Activated T-helper 1 cell treated with anti-CD3 and anti-CD28 coated beads, Interleukin-2, amount 50 U/mL, for 16 hours (primary cell): ENCODE measurements at places on chromosomes 7 and 10.

DNA sequence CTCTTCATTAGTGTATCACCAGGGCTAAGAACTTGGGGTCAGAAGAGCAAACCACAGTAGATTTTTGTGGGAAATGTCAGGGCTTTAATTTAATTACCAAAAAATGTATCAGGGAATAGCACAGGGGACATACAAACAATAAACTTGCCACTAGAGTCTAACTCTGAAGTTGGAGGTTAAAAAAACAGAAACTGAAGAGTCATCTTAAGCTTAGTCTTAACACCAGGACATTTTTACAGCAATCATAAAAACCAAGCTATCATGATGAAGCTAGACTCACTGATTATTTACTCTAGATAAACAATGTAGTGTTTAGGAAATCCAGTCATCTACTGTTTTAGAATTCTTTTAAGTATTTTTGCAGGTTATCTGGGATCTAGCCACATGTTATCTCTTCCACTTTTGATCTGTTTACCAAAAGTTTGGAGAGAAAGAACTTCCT lies 48.4 kb upstream of the GLI3 start:
- no peak for DNase-seq

DNA sequence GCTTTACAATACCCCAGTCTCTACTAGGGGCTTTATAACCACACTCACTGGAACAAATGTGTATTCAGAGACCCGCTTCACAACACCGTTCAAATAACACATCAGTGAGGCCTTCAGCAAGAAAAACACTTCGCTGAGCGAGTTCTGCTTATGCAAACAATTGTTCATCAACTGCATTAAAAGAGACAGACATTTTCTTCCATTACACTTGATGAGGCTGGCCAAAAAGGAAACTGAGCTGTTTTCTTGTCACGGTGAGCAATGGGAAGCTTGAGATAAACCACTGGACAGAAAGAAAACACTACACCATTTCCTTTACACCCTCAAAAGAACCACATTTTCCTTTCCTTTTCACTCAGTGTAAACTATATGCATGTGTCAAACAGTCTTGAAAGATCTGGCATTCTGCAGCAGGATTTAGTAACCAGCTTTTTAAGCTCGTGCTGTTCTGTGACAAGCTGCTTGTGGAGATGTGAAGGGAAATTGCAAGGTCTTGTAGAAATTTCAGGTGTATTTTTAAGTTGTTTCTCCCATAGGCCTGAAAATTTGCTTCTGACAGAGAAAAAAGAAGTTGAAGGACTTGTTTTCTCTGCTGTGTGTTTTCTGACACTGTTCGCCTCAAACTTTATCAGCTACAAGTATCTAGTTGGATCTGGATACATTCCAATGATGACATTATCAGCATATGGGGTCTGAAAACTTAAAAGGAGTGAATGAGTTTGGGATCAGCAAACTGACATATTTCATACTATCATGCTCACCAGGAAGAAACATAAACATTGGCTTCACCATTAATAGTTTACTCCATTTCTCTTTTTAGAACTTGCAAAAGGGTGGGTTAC lies 693.1 kb downstream of the PARD3 start:
- no peak for DNase-seq

DNA sequence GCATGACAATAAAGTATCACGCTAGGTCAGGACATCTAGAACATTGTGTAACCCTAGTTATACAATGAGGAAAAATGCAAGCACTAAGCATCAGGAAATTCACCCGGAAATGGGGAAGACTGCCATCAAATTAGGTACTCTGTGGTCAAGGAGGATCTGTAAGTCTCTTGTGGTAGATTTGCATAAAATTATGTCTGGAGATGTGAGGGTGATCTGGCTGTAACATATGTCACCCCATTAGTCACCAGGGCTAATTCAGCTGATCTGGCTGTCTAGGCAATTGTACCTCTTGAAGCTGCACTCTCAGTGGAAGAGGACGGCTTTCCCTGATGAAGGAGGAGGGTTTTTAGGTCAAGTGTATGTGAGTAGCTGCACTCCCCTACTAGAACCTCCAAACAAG lies 14.8 kb downstream of the AKR1D1 start:
- no peak for DNase-seq

DNA sequence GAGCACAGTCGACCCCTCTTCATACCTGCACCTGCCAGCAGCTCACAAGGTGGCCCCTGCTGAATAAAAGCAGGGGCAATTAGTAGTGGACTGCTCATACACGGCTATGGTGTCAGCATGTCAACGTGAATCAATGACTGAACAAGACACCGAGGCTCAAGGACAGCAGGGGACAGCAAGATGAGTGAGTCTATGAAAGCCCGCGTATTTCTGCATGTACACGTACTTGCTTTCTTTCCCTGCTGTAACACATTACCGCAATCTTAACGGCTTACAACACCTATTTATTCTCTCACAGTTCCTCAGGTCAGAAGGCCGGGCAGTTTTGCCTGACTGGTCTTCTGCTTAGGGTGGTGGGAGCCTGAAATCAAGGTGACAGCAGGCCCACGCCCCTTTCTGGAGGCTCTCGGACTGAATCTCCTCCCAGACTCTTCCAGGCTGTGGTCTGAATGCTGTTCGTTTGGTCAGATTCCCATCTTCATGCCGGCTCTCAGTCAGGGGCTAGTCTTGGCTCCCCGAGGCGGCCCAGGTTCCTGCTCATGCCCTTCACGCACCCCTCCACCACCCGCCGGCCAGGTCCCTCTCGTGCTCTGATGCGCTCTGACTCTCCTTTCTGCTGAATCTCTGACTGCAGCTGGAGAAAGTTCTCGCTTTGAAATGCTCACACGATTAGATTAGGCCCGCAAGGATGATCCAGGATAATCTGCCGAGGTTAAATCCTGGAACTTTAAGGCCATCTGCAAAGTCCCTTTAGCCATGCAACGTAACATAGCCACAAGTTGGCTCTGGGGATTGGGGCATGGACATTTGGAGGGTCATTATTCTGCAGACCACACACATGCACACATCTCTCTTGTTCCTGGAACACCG lies 7.8 kb upstream of the PPP2R2D start:
- DNase-seq, result no peak

DNA sequence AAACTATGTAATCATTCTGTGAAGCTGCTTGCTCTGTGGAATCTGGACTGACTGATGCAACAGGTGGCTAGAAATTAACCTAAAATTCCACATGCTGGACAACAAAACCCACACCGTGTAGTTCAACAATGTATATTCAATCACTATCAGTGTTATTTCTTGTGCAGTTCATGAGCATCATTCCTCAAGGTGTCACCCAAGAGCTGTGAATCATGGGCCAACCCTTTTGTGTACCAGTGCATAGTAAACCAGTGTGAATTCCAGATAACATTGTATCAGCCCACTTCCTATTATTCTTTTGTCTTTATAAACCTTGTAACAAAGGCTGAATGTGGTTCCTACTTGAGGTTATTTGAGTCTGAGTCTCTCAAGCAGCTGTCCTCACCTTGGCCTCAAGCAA lies 905.2 kb upstream of the ZNF722 start:
- no peak for DNase-seq

- no peak for DNase-seq
Measured at GRCh38 chr10:58784361-58784760, 271.7 kb downstream of the BICC1 start.

DNA sequence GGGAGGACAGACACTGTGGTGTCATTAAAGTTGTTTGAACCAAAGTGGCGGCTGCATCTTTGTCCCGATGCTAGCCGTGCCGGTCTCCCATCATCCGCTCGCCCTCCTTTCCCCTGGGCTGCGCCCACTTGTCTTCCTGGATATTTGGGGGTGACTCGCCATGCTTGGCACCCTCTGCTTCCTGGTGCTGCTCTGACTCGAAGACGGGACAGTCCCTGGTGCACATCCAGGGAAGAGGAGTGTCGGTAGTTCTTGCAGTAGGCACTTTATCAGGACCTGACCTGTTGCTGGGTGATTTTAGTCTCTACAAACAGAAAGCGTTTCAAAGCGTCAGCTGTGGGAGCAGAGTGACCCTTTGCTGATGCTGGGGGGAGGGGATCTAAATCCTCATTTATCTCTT lies 68.3 kb upstream of the DNAJB6 start:
- no peak for DNase-seq

GRCh38 chr7:130632111-130632510 lies 36.4 kb downstream of the COPG2 start:
- DNase-seq, result no peak

DNA sequence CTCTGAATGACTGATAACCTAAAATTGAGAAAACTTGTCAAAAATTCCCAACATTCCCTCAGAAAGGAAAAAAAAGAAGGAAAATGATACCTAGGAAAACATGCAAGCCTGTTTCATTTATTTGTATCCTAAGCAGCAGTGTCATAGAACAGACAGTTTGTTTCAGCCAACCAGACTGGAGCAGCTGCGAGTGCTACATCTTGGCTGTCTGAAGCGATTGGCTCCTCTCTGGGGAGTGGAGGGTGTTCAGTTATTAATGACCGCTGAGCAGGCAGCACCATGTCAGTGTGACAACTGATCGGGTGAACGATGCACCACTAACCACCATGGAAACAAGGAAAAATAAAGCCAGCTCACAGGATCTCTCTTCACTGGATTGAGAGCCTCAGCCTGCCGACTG lies at the start of gene LRRN3:
TSS of gene LRRN3 (plus strand) at position 282 of the 400 bp plus-strand sequence. CDS start 31,646 bp downstream, outside the sequence.
- DNase-seq, result no peak

DNA sequence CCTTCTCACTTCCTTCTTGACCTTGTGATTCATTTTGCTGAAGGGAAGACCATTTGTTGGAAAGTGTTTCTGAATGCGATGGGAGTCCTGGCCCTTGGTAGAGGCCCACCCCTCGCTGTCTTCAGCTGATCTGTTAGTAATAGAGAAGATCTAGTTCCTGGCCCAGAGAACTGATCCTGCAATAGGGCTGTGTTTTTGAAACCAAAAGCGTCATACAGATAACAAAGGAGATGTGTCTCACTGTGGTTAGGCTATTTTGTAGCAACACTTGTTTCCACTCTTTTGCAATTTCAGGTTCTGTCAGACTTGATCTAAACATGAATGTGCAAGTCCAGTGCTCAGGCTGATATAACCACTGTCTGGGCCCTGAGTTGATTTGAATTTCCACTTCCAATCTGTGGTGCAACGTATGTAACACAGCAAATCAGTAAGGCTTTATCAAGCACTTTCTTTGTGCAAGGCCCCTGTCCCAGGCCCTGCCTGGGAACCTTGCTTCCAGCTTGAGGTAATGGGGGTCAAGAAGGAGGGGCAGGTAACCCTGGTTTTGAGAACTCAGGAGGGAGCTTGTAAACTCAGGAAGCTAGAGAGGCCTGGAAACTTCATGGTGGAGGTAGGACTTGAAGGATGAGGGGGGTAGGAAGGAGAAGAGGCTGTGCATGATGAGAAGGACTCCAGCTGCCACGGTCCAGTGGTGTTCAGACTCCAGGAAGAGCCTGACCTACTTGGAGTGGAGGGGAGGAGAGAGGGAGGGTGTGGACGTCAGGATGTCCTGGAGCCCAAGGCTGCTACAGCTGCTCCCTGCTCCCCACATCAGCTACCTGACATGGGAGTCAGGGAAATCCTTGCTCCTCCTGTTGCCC lies 42.2 kb upstream of the SRGN start:
- DNase-seq, result no peak

GRCh38 chr7:71706597-71706975 lies 574.6 kb downstream of the GALNT17 start:
- DNase-seq, result no peak

- DNase-seq, result no peak
Measured at GRCh38 chr7:77531038-77531437, 6.1 kb upstream of the PTPN12 start.
